PC-3 (cell line): ENCODE measurements at places on chromosomes 4 and X.

DNA sequence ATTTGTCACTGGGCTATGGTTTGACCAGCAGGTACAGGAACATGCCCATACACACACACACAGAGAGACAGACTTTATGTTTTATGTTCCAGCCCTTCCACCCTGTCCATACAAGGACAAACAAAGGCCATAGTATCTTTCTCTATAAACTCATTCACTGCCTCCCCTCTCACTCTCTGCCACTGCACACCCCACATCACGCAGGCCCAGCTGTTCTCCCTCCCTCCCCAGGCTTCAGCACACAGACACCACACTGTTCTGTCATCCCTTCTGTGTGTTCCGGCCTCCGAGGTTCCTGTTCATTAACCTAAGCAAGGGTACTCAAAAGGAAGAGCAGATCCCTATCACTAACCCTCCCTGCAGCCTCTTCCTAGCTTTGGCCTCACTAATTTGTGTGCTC lies 17.8 kb downstream of the LAS1L start:
- DNase-seq, result no peak

DNA sequence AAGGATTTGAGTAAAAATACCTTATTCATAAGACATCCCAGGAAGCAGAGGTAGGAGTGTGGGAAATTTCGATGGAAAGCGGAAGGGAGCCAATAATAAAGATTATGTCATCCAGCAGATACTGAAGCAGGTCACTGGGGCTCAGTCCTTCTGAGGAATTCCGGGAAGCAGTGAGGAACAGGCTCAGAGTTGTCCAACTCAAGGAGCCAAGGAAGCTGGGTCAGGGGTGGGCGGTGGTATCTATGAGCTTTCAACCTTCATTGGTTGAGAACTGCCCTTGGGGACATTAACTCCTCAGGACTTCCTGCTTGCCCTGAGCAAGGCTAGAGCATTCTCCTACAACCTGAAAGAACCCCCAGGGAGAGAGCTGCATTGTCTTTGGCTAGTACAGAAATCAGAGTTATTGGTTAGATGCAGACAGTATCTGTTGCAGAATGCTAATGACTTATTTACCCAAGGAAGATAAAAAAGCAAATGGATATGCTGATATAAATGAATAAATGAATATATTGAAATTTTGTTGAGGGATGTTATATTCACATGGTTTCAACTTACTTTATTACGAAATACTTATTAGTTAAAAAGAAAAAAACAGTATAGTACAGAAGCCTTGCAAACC lies 68.2 kb downstream of the DMP1 start:
- DNase-seq, result no peak

DNA sequence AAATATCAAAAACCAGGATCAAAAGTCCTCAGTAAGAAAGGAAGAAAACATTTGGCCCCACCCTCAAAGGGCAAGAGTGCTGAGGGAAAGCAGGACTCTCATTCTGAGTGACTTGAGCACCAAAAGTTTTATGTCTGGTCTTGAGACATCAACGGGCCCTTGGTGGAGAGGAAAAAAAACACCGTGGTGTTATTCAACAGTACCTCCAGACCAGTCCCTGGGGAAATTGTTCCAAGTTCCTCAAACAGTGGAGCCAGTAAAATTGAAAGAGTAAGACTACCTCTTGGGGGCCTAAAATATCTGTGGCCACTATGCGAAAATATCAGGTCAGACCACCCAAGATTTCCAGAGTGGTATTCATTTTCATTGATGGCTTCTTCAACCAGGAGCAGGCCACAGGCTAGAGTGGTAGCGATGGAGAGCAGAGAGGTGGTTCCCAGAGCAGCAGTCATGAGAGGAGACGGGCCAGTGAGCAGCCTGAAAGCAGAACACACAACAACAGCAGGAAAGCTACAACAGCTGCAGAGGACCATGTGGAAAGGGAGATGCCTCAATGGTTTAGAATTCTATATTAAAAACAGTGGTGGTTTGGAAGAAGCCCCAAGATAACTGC lies 63.7 kb upstream of the RPL34 start:
- DNase-seq, result no peak

GRCh38 chr4:148090029-148090428 lies 352.2 kb downstream of the NR3C2 start:
- no peak for DNase-seq

GRCh38 chrX:25597551-25597950 lies 540.6 kb upstream of the MAGEB18 start:
- DNase-seq, result no peak

DNA sequence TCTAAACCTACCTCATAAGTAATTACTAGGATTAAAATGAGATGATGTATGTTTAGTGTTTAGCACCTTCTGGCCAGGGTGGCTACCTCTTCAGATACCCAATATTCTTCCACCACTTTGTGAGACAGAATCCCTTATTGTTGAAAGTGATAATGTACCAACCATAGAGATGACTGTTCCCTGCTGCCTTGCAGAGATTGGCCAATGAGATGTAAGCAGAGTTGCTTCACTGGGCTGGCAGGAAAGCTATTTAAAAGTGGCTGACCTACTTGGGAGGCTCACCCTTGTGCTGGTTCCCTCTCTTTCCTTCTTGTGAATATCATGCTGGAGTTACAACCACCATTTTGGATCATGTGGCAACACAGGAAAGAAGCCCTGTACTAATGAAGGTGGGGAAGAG lies 58.9 kb downstream of the TMEM154 start:
- no peak for DNase-seq
